ENCODE measurements at places on chromosomes 12 and 14. TPM values are rescaled to one million over a fixed set of nuclear protein-coding genes. Genes with fewer than 3 reads are reported as not detected.

The DGKA gene
- total RNA-seq = 161 TPM

The MGP gene
- 233 TPM for total RNA-seq

GRCh38 chr14:57008534-57008933 lies 198.3 kb upstream of the OTX2 start:
- H3K36me3 ChIP-seq = no peaks in the 10 kb centered on the region
- no peak overlapping the region for H3K4me3 ChIP-seq
- H3K27ac ChIP-seq = no peak overlapping the region
- H3K4me1 ChIP-seq = no peaks in the 10 kb centered on the region
- no peak for DNase-seq

DNA sequence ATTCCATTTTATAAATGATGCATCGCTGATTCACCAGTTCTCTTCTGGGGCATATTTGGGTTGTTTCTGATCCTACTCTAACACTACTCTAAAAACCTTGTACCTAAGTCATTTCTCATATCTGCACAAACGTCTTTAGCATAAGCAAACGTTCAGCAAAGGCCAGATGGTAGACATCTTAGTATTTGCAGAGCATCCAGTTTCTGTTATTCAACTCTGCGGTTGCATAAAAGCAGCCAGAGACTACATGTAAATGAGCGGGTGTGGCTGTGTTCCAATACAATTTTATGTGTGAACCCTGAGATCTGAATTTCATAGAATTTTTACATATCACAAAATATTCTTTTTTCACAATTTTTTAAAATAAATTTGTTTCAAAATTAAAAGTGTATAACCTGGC lies 22.8 kb upstream of the MMP17 start:
- no peak for DNase-seq
- H3K4me1 ChIP-seq = no peaks in the 10 kb centered on the region
- H3K27me3 ChIP-seq = no peaks in the 10 kb centered on the region
- H3K36me3 ChIP-seq = no peaks in the 10 kb centered on the region
- H3K4me3 ChIP-seq = no peak overlapping the region

The SOAT2 gene
- total RNA-seq = 0.28 TPM

GRCh38 chr12:54858562-54858961 lies 4.2 kb downstream of the MUCL1 start:
- no peak overlapping the region for H3K4me3 ChIP-seq
- no peaks in the 10 kb centered on the region for H3K36me3 ChIP-seq
- no peak overlapping the region for H3K27ac ChIP-seq
- no peaks in the 10 kb centered on the region for H3K27me3 ChIP-seq
- no peak for DNase-seq

GRCh38 chr14:73240816-73241480 lies 3.6 kb downstream of the PAPLN start:
- H3K4me1 ChIP-seq = peaks cover 11% of the 10 kb centered on the region
- H3K36me3 ChIP-seq = no peaks in the 10 kb centered on the region

The C14orf132 gene
- 7.8 TPM for total RNA-seq

- H3K36me3 ChIP-seq = no peaks in the 10 kb centered on the region
- no peaks in the 10 kb centered on the region for H3K4me1 ChIP-seq
- H3K27ac ChIP-seq = no peak overlapping the region
- H3K27me3 ChIP-seq = no peaks in the 10 kb centered on the region
- H3K4me3 ChIP-seq = no peak overlapping the region
Measured at GRCh38 chr12:6818222-6818621, 3.4 kb upstream of the GPR162 start.

The KRT74 gene
- 0.05 TPM for total RNA-seq

DNA sequence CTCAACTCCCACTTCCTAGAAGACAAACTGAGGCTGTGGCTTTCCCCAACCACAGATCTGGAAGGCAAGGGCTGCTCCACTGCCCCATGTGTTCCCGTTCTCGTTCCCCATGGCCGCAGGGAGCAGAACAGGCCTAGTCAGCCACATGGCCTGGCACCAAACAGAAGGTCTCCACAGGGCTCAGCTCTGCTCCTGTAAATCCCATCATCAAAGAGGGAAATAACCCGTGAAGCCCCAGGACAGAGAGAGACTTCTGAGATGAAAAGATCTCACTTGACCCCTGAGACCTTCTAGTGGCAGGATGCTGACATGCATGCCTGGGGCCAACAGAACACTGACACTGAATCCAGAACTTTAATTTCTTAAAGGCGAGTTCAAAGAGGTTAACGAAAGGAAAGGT lies 68.9 kb downstream of the BCL11B start:
- H3K36me3 ChIP-seq = no peaks in the 10 kb centered on the region
- peaks cover 4% of the 10 kb centered on the region for H3K27me3 ChIP-seq
- H3K4me1 ChIP-seq = no peaks in the 10 kb centered on the region
- H3K4me3 ChIP-seq = no peak overlapping the region
- no peak overlapping the region for H3K27ac ChIP-seq

DNA sequence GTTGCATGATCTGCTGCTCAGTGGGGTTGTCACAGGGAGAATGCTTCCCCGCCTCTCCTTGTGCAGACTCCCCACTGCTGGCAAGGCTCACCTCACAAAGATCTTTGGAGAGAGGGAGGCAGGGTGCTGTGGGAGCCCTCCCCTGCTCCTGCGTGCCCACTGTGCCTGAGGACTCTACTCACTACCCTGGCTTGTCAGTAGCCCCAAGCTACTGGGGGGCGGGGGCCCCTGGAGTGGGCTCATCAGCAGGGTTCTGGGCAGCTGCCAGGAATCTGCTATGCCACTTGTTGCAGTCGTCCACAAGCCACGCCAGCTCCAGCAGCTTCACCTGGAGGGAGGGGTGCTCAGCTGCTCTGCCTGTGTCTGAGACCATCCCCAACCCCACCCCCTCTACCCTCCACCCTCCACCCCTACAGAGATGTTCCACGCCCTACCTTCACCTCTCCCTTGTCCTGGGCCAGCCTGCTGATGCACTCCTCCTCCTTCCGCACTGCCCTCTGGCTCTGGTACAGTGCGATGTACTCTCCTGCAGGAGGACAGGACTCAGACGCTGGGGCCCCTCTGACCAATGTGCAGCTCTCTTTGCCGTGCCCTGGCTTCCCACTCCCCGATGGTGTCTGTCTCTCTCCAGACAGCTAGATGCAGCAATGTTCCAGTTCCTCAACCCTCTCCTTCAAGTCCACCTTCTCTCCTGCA lies 14.2 kb upstream of the BLTP3B start:
- no peak for DNase-seq
- no peak overlapping the region for H3K4me3 ChIP-seq
- no peaks in the 10 kb centered on the region for H3K27me3 ChIP-seq
- no peak overlapping the region for H3K27ac ChIP-seq

DNA sequence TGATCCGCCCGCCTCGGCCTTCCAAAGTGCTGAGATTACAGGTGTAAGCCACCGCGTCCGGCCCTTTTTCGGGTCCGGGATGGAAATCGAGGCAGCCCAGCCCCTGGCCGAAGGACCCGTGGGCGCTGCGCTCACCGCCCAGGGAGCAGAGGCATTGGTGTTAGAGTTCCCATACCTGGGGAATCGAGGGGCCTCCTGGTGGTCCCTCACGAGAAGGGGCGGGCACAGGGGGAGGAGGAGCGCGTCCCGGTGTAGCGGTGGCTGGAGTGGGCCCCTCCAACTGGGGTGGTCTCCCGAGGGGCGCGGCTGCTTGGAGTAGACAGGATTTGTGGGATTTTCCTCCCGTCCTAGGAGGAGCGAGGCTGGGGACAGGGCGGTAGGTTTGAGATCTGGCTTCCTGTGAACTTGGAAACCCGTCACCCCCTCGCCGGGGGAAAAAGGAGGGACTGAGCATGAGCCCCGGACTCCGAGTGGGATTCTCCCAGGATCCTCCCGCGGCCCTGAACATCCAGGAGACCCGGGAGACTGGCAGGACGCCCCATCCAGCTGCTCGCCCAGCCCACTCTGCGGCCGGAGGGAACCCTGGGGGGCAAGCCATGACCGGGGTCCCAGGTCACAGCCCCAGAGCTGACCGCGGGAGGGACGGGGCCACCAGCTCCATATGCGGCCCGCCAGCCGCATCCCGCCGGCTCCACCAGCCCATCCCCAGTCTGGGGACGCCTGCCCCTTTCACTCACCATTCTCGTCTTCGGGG lies 70.9 kb downstream of the ASCL4 start:
- no peaks in the 10 kb centered on the region for H3K36me3 ChIP-seq
- no peaks in the 10 kb centered on the region for H3K4me1 ChIP-seq
- DNase-seq = no peak
- no peaks in the 10 kb centered on the region for H3K27me3 ChIP-seq

DNA sequence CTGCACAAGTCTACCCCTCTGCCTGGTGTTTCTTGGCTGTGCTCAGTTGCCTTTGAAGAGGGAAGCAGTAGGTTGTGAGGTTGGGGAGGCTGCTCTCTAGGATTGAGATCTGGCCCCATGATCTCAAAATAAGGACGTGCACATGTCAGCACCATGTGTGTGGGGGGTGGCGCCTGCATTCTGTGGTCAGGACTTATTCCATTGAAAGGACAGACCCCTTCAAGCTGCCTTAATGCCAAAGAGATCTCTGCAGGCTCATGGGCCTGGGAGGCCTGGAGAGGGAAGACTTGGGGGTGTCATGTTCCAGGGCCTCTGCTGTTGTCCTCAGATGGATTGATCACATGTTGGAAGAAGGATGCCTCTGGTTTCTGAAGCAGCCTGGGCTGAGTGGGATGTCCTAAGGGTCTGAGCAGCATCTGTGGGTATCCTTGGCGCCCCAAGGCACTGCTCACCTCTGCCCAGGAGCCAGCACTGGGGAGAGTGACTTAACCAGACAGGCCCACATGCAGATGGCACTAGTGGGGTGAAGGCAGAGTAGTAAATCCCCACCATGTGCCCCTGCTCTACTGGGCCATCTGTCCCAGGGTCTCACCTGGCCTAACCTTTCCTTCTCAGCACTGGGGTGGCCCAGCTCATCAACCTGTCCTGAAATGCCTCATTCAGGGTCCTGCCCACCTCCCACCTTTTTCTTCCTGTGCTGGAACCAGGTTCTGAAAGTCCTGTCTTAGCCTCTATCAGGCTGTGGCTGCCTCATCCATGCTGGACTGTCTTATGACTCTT lies 118.9 kb downstream of the ADGRD1 start:
- H3K4me3 ChIP-seq = no peak overlapping the region
- H3K4me1 ChIP-seq = no peaks in the 10 kb centered on the region
- no peak overlapping the region for H3K27ac ChIP-seq
- no peaks in the 10 kb centered on the region for H3K36me3 ChIP-seq

GRCh38 chr14:30974628-30975027 lies 50.8 kb upstream of the AP4S1 start:
- H3K36me3 ChIP-seq = no peaks in the 10 kb centered on the region
- H3K27me3 ChIP-seq = no peaks in the 10 kb centered on the region
- H3K4me3 ChIP-seq = no peak overlapping the region

DNA sequence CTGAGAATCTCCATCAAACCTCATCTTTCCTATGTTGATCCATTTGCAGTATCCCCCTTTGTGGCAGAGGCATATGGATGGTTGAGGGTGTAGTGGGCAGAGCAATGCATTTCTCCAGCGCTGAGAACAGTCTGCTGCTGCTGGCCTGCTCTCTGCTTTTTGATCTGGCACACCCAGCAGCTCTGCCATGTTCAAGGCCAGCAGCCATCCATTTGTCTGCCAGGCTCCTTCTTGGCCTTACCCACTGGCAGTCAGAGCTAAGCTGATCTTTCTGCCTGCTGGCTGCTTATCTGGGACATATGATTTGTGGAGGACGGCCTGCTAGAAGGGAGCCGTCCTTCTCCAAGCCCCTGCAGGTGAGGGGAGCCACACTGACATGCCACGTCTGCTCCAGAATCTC lies 17.0 kb downstream of the NPC2 start:
- H3K4me1 ChIP-seq = no peaks in the 10 kb centered on the region
- H3K4me3 ChIP-seq = no peak overlapping the region
- no peak for DNase-seq
- no peak overlapping the region for H3K27ac ChIP-seq
- H3K27me3 ChIP-seq = no peaks in the 10 kb centered on the region

The ESR2 gene
- 21.4 TPM for total RNA-seq

The SYNDIG1L gene
- 0.34 TPM for total RNA-seq

DNA sequence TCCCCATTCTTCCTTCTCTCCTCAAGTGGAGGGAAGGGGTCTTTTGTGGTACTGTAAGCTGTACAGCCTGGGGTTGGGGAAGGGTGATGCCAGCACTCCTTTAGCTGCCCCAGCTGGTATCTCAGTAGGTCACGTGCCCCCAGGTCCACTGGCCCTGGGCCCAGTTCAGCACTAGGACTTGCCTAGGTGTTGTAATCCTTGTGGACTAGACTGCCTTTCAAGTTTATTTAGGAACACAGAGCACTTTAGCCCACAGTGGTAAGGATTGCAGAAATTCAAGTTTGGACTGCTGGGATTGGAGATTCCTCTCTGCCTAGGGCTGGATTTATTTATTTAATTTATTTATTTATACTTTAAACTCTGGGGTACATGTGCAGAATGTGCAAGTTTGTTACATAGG lies 569.6 kb downstream of the AACS start:
- DNase-seq = no peak
- H3K27ac ChIP-seq = no peak overlapping the region
- H3K36me3 ChIP-seq = no peaks in the 10 kb centered on the region
- no peaks in the 10 kb centered on the region for H3K27me3 ChIP-seq

The SLC4A8 gene
- 0.50 TPM for total RNA-seq

The CRACR2A gene
- 21.6 TPM for total RNA-seq

The SLC16A7 gene
- total RNA-seq = 10.6 TPM

The PLA2G1B gene
- not detected for total RNA-seq

GRCh38 chr14:25911831-25912230 lies 686.0 kb downstream of the NOVA1 start:
- H3K4me3 ChIP-seq = no peak overlapping the region
- H3K27ac ChIP-seq = no peak overlapping the region
- H3K36me3 ChIP-seq = no peaks in the 10 kb centered on the region

The FOXG1 gene
- total RNA-seq = 1.6 TPM

GRCh38 chr12:1796515-1797010 lies 23.8 kb upstream of the LRTM2 start:
- H3K4me1 ChIP-seq = peaks cover 5% of the 10 kb centered on the region
- no peaks in the 10 kb centered on the region for H3K36me3 ChIP-seq
- no peaks in the 10 kb centered on the region for H3K27me3 ChIP-seq

DNA sequence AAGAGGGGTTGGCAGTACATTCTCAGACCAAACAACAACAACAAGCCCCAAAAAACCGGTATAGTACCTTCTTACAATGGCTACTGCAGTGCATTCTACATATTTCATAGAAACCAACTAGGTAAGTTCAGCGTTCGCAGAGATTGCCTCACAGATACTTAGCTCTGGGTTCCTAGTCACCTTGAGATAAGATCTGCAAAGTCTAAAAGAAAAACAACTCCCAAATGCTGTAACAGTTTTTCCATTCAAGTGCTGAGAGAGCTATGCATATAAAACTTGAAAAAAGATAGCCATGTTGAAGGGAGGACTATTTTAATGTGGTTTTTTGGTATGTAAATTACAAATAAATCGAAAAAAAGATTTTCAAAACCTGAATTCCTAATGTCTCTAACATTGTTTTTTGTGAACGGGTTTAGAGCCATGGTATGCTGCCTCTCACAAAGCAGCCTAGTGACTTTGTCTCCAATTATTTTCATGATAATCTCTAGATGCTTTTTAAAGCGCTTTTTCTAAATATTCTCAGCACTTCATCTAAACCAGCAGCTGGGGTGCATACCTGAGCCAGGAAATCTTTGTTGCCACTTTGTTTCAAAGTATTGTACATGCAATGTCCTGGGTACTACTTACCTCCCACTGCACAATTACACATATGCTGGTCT lies 56.6 kb upstream of the CRACR2A start:
- no peak overlapping the region for H3K4me3 ChIP-seq
- no peak overlapping the region for H3K27ac ChIP-seq
- DNase-seq = peak; percentile 52
- H3K36me3 ChIP-seq = no peaks in the 10 kb centered on the region
- H3K27me3 ChIP-seq = no peaks in the 10 kb centered on the region

- H3K4me1 ChIP-seq = no peaks in the 10 kb centered on the region
- DNase-seq = no peak
- no peak overlapping the region for H3K27ac ChIP-seq
- H3K4me3 ChIP-seq = no peak overlapping the region
Measured at GRCh38 chr14:89397569-89398230, 19.3 kb downstream of the FOXN3 start.

- no peak for DNase-seq
- H3K4me3 ChIP-seq = no peak overlapping the region
- peaks cover 5% of the 10 kb centered on the region for H3K4me1 ChIP-seq
- H3K36me3 ChIP-seq = no peaks in the 10 kb centered on the region
- H3K27me3 ChIP-seq = no peaks in the 10 kb centered on the region
Measured at GRCh38 chr14:94387051-94388026, 1.1 kb downstream of the SERPINA1 start.

All from prostate gland (tissue), 2 donors.